ENCODE measurements at places on chromosomes 3 and 15. TPM values are rescaled to one million over a fixed set of nuclear protein-coding genes. Genes with fewer than 3 reads are reported as not detected.

- DNase-seq = no peak
These were observed 94.2 kb downstream of the MINAR1 start for GRCh38 chr15:79526376-79526775.

DNA sequence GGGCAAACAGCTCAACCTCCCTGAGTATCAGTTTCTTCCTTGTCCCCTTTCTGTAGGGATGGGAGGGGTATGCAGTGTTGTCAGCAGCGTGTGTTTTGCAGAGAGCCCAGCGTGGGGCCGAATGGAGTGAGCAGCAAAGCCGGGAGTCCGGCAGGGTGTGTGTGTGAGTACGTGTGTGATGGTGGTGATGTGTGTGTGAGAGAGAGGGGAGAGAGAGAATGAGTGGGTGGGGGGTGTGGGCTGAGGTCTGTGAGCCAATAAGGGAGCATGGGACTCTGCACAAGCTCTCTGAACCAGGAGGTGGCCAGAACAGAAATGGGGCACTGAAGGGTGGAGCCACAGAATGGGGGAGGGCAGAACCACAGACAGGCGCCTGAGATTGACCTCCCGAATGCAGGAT, 43.8 kb downstream of the IFT122 start:
- DNase-seq = no peak

- no peak for DNase-seq
These were observed 436.7 kb upstream of the CFAP20DC start for GRCh38 chr3:59486520-59486919.

DNA sequence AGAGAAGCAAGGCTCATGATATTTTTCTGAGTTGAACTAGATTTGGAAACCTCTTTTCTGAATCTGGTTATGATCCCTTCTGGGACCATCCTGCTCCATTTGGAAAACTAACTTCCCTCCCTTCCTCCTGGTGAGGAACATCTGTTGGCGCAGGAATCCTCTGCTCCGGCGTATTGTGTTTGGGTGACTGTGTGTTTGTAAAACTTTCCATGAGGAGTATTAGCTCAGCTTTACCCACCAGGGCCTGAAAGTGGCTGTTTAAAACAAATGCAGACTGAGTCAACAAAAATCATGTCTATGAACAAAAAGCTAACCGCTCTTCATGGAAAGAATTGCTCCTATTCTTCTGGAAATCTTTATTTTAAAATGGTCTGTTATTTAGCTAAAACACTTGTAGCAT, 17.7 kb downstream of the STARD9 start:
- DNase-seq = no peak

MRPL3 gene
- polyA plus RNA-seq = 92.8 TPM
